ENCODE measurements at places on chromosomes 16 and 17.

DNA sequence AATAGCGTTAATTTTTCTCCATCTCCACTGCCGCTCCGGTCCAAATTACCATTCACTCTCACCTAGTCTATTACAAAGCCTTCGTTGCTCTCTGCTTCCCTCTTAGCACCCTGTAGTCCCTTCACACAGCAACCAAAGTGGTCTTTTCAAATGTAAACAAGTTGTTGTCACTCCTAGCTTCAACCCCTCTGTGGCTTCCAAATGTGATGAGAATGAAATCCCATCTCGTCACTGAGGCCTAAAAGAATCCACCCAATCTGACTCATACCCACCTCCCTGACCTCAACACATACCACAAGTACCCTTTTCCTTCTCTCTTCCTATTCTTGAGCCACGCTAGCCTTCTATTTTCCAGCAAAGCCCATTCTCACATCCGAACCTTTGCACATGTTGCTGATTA is 2.2 kb upstream of the PELP1 start:
- DNase-seq, result no peak

- no peak for DNase-seq
These were observed 136.9 kb upstream of the DYNLRB2 start for GRCh38 chr16:80403894-80404293.

GRCh38 chr16:57482845-57483545 is 3.3 kb downstream of the DOK4 start:
- no peak for DNase-seq

- peak; percentile 88 for DNase-seq
These were observed at the start of gene DHRS11 for GRCh38 chr17:36591434-36592315. TSS of gene DHRS11 (plus strand) at chr17:36591879. CDS start at chr17:36592010, 131 bp downstream.

GRCh38 chr16:81708266-81709015 is 70.7 kb upstream of the PLCG2 start:
- no peak for DNase-seq

GRCh38 chr17:82800885-82801284 is 38.9 kb downstream of the ZNF750 start:
- no peak for DNase-seq

DNA sequence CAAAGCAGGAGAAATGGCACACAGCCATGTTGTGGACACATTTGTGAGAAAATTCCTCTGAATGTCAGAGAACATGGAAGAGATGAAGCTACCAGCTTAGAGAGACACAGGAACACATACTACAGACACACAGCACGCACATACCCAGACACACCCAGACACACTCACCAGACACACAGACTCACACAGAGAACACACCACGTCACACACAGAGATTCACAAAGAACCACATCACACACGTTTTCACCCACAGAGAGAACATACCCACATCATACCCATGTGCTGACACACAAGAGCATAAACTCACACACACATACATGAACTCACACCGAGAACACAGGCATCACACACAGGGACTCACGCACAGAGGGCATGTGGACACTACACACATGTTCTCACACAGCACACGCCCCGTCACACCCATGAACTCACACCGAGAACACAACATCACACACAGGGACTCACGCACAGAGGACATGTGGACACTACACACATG is 124.9 kb downstream of the METRNL start:
- DNase-seq, result no peak

- peak; percentile 85 for DNase-seq
These were observed 26.0 kb downstream of the SNX29 start for GRCh38 chr16:12002447-12003006.

GRCh38 chr17:16001226-16001897 is 1.7 kb downstream of the TTC19 start:
- no peak for DNase-seq
